ENCODE measurements at places on chromosomes 16 and 17.

DNA sequence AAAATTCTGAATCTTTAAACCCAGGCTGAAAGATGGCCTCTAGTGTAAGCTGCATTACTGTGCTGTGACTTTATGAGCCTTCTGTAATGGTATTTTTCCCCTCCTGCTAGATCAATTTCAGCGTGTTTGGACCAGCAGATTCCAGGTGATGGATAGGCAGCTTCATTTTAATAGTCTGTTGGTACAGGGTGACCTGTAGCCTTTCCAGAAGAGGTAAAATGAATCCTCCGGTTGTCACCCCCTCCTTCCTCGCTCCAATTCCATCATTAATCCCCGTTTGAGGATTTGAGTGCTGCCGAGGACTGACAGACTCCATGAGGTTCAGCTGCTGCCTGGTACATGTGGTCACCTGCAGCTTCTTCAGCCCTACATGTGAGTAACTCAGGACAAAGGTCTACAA is 48.9 kb downstream of the MYH3 start:
- H3K36me3 ChIP-seq: no peaks in the 10 kb centered on the region
- no peak overlapping the region for H3K27ac ChIP-seq
- no peaks in the 10 kb centered on the region for H3K4me1 ChIP-seq

GRCh38 chr17:69117855-69118784 is 23.6 kb downstream of the ABCA6 start:
- no peak overlapping the region for H3K4me3 ChIP-seq
- H3K4me1 ChIP-seq: no peaks in the 10 kb centered on the region
- DNase-seq: no peak
- no peaks in the 10 kb centered on the region for H3K27me3 ChIP-seq
- no peak overlapping the region for H3K27ac ChIP-seq
- no peaks in the 10 kb centered on the region for H3K36me3 ChIP-seq

DNA sequence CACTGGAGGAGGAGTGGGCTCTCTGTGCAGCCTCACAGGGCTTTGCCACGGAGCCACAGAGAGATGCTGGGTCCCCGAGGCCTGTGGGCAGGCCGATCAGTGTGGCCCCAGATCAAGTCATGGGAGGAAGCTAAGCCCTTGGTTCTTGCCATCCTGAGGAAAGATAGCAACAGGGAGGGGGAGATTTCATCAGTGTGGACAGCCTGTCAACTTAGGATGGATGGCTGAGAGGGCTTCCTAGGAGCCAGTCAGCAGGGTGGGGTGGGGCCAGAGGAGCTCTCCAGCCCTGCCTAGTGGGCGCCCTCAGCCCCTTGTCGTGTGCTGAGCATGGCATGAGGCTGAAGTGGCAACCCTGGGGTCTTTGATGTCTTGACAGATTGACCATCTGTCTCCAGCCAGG is 3.9 kb downstream of the NXPH3 start:
- H3K36me3 ChIP-seq: peaks cover 18% of the 10 kb centered on the region
- DNase-seq: no peak
- no peak overlapping the region for H3K27ac ChIP-seq

GRCh38 chr17:45361451-45361850 is 44.6 kb upstream of the MAP3K14 start:
- no peak overlapping the region for H3K4me3 ChIP-seq
- H3K27me3 ChIP-seq: no peaks in the 10 kb centered on the region
- H3K36me3 ChIP-seq: no peaks in the 10 kb centered on the region

- no peaks in the 10 kb centered on the region for H3K4me1 ChIP-seq
- no peaks in the 10 kb centered on the region for H3K27me3 ChIP-seq
- no peak for DNase-seq
- H3K27ac ChIP-seq: no peak overlapping the region
Observed at GRCh38 chr16:47016700-47017133, 43.2 kb upstream of the DNAJA2 start.
